ENCODE measurements at places on chromosomes 1 and 21. TPM values are rescaled to one million over a fixed set of nuclear protein-coding genes. Genes with fewer than 3 reads are reported as not detected.

The IQCC gene
- 3.3 TPM for total RNA-seq

The C1QTNF12 gene
- not detected for total RNA-seq

The ERICH3 gene
- 16.7 TPM for total RNA-seq

- no peak for DNase-seq
Observed at GRCh38 chr1:98906809-98907208, 97.9 kb downstream of the PLPPR5 start.

DNA sequence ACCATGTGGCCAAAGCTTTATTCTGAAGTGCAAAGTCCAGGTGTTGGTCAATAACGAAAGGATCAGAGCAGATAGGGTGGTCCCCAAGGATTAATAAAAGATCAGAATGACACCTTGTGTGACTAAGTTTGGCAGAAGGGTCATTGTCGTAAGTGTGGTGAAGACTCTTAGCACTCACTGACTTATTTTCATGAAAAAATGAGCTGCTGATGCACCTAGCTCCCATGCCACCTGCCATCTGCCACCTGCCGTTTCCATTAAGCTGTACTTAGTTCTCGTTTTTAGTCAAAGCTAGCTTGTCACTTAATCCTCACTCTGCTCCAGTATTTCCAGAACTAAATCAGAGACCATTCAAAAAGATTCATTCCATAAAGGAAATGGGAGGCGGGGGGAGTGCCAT, 112.6 kb downstream of the SEC16B start:
- DNase-seq = no peak

DNA sequence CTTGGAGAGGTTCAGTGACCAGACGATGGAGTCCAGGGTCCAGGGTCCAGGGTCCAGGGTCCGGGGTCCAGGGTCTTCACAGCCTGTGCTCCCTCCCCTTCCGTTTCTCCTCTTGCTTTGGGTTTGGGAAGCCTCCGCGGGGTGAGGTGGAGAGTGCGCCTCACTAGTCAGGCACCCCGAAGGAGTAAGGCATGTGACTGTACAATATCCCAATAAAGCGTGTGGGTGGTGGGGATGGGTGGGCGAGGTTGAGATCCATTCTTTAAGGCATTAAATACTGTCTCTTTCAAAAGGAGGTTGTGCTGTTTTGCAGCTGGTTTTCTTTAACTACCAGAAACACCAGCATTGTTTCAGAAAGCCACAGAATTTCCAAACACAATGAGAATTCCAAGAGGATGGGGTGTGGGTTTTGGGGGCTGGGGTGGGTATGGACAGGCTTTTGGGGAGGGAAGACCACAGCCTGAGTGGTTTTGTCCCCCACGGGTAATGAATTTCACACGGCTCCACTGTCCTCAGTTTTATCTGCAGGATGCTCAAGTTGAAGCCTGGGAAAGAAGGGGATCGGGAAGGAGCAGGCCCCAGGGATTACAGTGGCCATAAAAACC, 65.7 kb downstream of the KIF26B start:
- no peak for DNase-seq

GRCh38 chr21:44013380-44014088, 1.4 kb downstream of the TRAPPC10 start:
- no peak for DNase-seq

- peak; percentile 95 for DNase-seq
Observed at GRCh38 chr1:46197964-46198811, at the start of gene POMGNT1. Gene POMGNT1 (minus strand): TSS chr1:46198434. CDS start chr1:46197821, 613 bp downstream.

DNA sequence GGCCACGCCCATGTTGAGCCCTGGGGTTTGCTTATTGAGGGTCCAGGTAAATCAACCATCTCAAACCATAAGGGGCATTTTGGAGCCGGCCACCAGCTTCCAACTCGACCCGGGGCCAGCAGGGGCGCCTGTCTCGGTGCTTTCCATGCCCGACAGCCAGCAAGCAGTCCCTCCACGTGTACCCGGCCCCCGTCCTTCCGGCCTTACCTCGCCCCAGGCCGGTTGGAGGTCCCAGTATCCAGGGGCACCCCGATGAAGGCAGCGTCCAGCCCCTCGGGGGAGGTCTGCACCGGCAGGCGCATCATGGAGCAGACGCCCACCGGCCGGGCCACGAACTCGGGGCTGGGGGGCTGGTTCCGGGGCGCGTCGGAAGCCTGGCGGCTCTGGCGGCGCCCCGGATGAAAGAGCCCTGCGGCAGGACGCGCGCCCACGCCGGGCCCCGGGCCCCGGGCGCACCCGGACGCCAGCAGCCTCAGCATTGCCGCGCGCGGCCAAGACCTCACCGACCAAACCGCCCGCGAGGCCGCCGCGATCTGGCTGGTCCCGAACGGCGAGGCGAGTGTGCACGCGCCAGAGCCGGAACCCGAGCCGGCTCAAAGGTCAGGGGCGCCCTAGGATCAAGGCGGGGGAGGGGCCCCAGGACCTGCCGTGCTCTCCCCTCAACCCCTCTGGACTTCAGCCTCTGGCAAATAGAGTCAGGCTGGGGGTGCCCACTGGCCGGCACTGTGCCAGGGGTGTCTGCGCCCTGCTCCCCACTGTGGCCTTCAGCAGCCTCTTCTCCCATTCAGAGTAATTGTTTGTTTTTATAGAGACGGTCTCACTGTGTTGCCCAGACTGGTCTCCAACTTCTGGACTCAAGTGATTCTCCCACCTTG, at the start of gene AGMAT:
TSS of gene AGMAT (minus strand) at position 563 of the 875 bp plus-strand sequence. CDS start at position 479, 84 bp downstream.
- peak; percentile 65 for DNase-seq

- DNase-seq = no peak
Observed at GRCh38 chr1:162633081-162633762, 958 bp downstream of the DDR2 start.

DNA sequence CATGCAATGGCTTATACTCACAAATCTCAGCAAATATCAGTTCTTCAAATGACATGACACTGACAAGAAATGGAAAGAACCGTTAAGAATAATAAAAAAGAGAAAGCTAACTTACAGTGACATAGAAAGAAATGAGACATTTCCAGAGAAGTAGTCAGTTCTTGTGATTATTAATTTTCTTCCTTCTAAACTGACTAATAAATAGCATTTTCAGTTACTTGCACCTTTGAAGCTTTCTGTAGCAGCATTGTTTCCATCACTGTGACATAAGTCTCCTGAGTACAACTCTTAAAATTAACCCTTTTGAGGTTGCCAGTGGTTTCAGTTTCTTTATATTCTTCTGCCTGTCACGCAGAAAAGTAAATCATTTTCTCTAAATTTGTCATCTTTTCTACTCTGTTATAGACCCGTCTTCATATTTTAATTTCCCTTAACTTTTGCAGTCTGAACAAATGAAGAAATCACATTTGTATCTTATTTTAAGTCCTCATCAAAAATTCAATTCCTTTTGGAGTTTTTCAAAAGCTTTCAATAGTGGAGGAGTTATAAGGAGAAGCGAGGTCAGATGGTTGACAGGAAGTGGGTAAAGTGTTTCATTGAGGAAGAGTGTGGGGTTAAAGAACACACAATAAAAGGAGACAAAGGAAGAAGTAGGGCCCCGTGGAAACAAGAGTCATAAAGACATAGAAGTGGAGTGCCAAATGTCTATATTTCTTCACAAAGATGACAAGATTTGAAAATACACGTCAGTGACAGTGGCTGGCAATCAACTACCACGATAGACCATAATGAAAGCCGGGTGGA, 57.9 kb upstream of the S1PR1 start:
- no peak for DNase-seq

The SPOCD1 gene
- under 0.01 TPM for total RNA-seq

GRCh38 chr1:110285316-110285715, 53.9 kb upstream of the RBM15 start:
- no peak for DNase-seq

DNA sequence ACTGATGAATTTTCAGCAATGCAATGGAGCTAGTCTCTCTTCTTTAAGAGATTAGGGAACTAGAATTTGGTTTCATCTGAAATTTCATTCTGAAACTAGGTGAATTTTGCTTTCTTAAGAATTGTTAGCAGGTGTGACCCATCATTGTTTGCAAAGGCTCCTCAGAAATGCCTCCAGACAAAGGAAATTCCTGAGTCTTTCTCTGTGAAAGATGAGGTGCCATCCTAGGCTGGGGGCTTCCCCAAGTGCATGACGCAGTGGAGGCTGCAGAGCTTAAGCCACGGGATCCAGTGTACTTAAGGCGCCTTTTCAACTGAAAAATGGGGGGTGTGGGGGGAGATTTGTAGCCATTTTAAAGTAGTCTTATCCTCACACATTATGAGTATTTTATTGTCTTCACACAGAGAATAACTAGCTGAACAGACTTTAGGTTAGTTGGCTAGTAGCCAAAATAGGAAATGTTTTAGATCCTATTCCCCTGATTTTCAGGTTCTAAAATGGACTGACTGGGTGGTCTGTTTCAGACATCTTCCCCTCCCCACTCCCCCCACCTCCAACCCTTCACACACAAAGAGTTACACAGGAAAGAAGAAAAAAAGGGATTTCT, 202.0 kb downstream of the NFIA start:
- no peak for DNase-seq

The CD101 gene
- 0.82 TPM for total RNA-seq

The CYP4X1 gene
- 18.3 TPM for total RNA-seq

GRCh38 chr1:15033264-15033663, 120.3 kb upstream of the TMEM51 start:
- no peak for DNase-seq

DNA sequence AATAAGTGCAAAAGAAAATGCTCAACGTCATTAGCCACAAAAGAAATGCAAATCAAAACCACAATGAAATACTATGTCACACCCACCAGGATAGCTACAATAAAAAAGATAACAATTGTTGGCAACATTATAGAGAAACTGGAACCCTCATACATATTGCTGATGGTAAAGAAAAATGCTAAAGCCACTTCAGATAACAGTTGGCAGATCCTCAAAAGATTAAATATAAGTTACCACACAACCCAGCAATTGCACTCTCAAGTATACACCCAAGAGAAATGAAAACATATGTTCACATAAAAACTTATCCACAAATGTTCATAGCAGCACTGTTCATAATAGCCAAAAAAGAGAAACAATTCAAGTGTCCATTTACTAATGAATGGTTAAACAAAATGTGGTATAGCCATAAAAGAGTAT, 20.7 kb downstream of the TRIM33 start:
- DNase-seq = no peak

The IL10 gene
- total RNA-seq = 0.41 TPM

GRCh38 chr1:10519016-10519417, 44.3 kb downstream of the PEX14 start:
- no peak for DNase-seq

The CFAP107 gene
- total RNA-seq = under 0.01 TPM

GRCh38 chr21:43954896-43955295, 57.2 kb upstream of the TRAPPC10 start:
- DNase-seq = no peak

DNA sequence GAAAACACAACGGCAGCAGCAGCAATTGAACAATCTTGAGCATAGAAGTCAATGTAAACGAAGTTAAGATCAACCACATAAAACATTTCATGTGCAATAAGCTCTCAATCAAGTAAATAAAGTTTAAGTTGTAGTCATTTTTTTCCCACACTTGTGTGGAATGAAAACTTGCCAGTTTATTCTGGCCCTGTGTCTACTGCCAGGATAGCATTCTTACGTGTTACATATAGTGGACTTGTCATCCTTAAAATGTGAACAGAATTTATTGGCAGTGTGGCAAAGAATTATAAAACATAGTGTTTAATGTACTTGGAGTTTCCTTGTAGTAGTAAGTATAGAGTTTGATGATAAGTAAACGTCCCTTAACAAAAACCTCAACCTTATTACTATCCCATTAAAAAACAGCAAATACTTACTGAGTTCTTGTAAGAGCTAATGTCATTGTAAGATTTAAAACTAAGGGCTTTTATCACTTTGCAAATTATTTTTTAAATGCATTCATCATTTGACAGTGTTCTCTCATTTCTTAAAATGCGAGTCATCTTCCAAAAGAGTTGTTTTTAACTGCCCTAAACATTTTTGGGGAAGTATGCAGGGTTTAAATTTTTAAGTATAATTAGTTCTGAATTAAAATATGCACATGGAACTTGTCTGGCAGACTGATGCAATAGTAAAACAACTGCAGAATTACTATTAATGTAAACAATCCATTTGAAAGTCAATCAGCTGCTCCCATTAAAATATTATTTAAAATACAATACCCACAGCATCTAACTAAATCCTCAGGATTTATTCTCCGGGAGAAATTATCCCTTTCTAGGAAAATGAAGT, 7.9 kb downstream of the COX20 start:
- DNase-seq = no peak

The SPRR1B gene
- not detected for total RNA-seq

The SLAMF1 gene
- total RNA-seq = not detected

- DNase-seq = no peak
Observed at GRCh38 chr1:169146576-169147214, 40.2 kb downstream of the ATP1B1 start.

DNA sequence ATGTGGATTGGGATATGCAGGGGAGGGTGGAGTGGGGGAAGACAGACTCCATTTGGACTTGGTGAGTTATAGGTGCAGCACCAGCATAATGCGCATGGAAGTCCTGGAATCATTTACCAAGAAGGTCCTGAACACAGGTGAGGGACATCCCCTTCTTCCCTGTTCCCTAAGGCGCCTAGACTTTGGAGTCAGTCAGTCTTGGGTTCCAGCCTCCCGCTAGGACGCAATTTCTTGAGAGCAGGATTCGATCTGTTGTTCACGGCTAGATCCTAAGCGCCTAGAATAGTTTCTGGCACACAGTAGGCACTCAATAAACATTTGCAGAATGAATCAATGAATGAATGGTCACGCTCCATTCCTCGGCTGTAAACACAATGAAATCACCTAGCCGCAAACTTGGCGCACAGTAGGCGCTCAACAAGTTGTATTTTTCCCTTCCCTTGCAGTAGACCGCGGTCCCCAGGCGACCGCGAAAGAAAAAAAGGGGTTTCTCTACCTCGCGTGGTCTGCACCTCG, 1.0 kb upstream of the AK4 start:
- DNase-seq = no peak

GRCh38 chr1:206451134-206451686, 19.1 kb upstream of the IKBKE start:
- DNase-seq = no peak

GRCh38 chr1:70156529-70157120, 48.8 kb downstream of the LRRC40 start:
- DNase-seq = no peak

The DYNLT5 gene
- total RNA-seq = 1.2 TPM

DNA sequence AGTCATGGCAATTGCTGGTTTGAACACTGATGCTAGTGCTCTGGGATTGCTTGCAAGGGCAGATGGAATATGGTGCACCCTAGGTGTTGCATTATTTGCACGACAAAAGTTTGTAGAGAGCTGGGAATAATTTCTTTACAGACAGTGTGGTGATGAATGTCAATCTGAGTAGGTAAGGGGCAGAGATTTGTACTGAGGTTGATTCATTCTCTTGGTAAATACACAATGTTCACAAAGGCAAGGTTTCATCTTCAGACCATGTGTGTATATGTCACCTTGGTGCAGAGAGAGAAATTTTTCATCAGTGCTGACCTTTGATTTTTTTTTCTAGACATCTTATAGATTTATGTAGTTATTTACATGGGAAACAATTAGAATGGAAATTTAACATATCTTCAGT, 5.0 kb downstream of the PTPRC start:
- no peak for DNase-seq

The TLR5 gene
- total RNA-seq = 1.2 TPM

DNA sequence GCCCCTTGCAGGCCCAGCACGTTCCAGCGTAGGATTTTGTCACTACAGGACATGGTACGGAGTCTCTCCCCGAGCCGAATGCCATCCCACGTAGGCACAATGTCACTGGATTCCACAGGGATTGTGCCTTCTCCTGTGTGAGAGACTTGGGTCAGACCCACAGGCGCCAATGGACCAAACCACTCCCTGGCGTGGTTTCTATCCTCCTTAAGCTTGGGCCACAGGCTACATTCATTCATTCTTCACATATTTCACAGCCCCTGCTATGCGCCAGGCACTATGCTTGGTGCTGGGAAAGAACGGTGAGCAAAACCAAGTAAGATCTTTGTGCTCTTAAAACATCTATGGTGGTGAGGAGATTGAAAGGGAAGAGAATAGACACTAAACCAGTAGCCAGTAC, 18.7 kb downstream of the CHRNB2 start:
- no peak for DNase-seq

Measured in frontal cortex (tissue), 4 donors.